Cardiac muscle cell (in vitro differentiated cells and primary cell): ENCODE measurements at places on chromosomes 7 and 10. TPM values are rescaled to one million over a fixed set of nuclear protein-coding genes. Genes with fewer than 3 reads are reported as not detected.

- no peaks in the 10 kb centered on the region for H3K36me3 ChIP-seq
- H3K27ac ChIP-seq, result no peak overlapping the region
- H3K4me3 ChIP-seq, result no peak overlapping the region
- no peaks in the 10 kb centered on the region for H3K27me3 ChIP-seq
- DNase-seq, result no peak
Observed at GRCh38 chr10:90604636-90605035, 253.2 kb downstream of the HTR7 start.

DNA sequence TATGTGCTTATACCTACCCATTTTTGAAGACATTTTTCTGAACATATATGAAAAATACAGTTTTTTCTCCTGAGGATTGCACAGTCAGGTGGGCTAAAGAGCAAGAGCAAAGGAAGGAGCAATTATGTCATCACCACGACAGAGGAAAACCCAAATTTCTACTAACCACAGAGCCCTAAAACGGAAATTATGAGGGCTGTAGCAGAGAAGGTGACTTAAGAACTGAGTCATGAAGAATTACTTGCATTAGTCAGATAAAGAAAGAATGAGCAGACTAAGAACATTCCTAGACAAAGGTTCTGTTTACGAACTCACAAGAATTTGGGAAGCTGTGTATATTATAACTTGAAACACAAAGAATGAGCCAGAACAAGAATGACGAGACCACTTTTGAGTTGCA, 974.4 kb downstream of the NXPH1 start:
- H3K4me1 ChIP-seq, result no peaks in the 10 kb centered on the region
- no peak overlapping the region for H3K4me3 ChIP-seq
- H3K36me3 ChIP-seq, result no peaks in the 10 kb centered on the region
- no peak for DNase-seq

DNA sequence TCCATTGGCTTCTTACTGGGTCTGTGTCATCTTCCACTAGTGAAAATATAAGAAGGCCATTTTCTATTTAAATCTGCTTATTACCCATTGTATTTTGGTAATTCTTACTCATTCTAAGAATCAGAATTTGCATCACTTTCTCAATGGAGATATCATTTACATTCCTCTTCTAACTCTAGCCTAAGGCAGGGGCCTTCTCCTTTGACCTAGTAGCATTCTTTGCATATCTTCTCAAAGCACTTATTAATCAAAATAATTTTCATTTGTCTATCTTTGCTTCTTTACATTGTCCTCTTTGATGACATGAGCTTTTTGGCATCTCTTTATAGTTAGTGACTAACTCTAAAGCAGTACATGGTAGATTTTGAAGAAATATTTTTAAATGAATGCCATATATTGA, 400.9 kb upstream of the SEMA3D start:
- no peaks in the 10 kb centered on the region for H3K36me3 ChIP-seq
- peaks cover 12% of the 10 kb centered on the region for H3K4me1 ChIP-seq
- no peaks in the 10 kb centered on the region for H3K27me3 ChIP-seq
- DNase-seq, result no peak
- no peak overlapping the region for H3K27ac ChIP-seq

DNA sequence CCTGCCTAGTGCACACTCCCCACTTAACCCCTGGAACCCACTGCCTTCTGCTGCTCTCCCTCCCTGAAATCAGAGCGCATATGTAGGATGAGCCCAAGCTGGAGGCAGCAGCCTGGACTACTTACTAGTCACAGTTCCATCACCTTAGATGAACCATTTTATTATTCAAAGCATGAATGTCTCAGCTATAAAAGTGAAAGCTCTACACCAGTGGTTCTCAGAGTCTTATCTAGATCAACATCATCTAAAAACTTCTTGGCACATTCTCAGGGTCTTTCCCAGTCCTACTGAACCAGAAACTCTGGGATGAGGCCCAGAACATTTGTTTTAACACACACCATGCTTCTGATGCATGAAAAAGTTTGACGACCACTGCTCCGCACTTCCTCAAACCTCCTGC, 100.3 kb upstream of the ANK3 start:
- H3K27me3 ChIP-seq, result no peaks in the 10 kb centered on the region
- no peak for DNase-seq
- no peaks in the 10 kb centered on the region for H3K36me3 ChIP-seq
- H3K4me3 ChIP-seq, result no peak overlapping the region
- H3K4me1 ChIP-seq, result no peaks in the 10 kb centered on the region

DNA sequence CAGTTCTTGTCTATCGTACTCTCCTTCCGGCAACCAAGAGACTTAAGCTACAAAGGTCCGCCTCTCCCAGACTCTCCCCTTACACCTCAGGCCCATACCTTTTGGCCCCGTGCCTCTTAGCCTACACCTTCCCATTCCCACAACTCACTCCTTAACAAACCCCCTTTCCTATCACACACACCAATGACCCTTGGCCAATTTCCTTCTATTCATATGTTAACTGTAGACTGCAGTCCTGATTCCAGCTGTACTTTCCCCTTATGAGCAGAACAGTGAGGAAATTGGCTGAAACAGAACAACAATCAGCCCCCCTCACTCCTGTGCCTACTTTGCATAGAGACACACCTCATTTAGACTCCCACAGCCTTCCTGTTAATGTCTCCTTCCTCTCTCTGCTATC, 1.4 kb upstream of the TMEM139 start:
- H3K4me1 ChIP-seq, result no peaks in the 10 kb centered on the region
- no peak overlapping the region for H3K4me3 ChIP-seq
- H3K36me3 ChIP-seq, result no peaks in the 10 kb centered on the region

- H3K27me3 ChIP-seq, result no peaks in the 10 kb centered on the region
- H3K27ac ChIP-seq, result no peak overlapping the region
- no peak overlapping the region for H3K4me3 ChIP-seq
- H3K4me1 ChIP-seq, result no peaks in the 10 kb centered on the region
- no peak for DNase-seq
- no peaks in the 10 kb centered on the region for H3K36me3 ChIP-seq
Observed at GRCh38 chr7:39507866-39508551, 58.2 kb upstream of the YAE1 start.

GRCh38 chr10:124688889-124689670, 55.1 kb downstream of the FAM53B start:
- no peaks in the 10 kb centered on the region for H3K36me3 ChIP-seq
- H3K27me3 ChIP-seq, result no peaks in the 10 kb centered on the region
- peak overlapping the region; percentile 63 for H3K27ac ChIP-seq
- peaks cover 46% of the 10 kb centered on the region for H3K4me1 ChIP-seq
- no peak overlapping the region for H3K4me3 ChIP-seq
- DNase-seq, result peak; percentile 42

DNA sequence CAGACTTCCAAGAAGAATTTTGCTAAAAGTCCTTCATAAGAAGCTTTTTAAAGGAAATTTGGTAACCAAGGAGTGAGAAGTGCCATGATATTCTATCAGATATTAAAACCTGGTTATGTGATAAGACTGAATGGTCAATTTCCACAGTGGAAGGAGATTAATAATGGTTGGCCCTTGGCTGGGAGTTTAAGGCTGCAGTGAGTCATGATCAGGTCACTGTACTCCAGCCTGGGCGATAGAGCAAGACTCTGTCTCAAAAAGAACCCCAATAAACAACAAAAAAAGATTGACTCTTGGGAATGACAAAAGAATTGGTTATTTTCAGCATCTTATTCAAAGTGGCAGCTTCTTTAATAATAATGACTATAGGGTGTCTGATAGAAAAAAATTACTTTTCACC, 37.2 kb downstream of the EXOC4 start:
- H3K27ac ChIP-seq, result no peak overlapping the region
- peaks cover 11% of the 10 kb centered on the region for H3K36me3 ChIP-seq
- no peak overlapping the region for H3K4me3 ChIP-seq
- no peaks in the 10 kb centered on the region for H3K4me1 ChIP-seq

GRCh38 chr10:100509241-100509840, 10.3 kb downstream of the SEC31B start:
- peaks cover 12% of the 10 kb centered on the region for H3K4me1 ChIP-seq
- H3K27me3 ChIP-seq, result no peaks in the 10 kb centered on the region
- no peak overlapping the region for H3K27ac ChIP-seq
- no peak overlapping the region for H3K4me3 ChIP-seq

DNA sequence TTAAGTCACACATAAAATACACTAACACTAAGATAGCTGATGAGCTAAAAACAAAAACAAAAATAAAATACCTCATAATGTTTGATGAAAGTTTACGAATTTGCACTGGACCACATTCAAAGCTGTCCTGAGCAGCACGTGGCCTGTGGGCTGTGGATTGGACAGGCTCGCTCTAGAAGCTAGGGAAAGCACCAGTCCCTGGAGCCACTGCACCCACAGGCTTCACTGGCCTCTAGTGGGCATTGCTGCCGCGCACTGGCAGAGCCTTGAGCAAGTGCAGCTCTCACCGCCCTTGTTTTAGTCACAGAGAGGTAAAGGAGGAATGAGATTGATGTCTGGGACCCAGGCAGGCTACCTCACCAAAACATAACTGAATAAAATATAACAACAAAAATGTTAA, 67.6 kb downstream of the PAX2 start:
- H3K4me1 ChIP-seq, result no peaks in the 10 kb centered on the region
- DNase-seq, result no peak
- no peak overlapping the region for H3K27ac ChIP-seq
- H3K36me3 ChIP-seq, result no peaks in the 10 kb centered on the region
- H3K4me3 ChIP-seq, result no peak overlapping the region

DNA sequence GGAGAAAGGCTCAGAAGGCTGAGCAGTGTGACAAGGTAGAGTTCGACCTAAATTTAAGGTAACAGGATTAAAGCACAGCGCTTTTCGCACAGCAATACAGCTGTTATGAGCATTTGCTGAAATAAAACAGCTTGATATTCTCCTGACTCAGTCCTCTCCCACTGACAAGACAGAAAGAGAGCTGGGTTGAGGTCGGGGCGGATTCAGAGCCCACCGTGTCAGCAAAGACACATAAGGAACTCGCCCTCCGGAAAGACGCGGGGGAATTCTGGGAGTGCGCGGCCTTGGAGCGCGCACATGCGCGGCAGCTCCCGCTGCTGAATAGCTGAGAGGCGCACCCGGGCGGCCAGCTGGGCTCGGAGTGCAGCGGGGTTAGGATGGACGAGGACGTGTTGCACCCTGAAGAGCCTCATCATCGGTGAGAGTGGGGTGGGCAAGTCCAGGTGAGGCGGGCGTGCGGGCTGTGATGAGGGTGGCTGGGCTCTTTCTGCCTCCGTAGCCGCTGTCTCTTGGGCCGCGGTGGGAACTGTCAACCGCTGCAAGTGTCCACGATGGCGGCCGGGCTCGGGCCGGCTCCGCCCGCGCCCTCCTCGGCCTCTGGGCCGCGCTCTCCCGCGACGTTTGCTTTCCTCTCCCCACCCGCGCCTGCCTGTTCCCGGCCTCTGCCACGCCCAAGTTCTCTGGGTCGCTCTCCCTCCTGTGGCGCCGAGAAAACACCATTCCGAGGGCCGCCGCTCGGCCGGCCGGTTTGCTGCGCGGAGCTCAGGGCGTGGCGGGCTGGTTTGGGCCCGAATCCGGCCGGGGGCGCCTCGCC, 120.6 kb downstream of the LYZL1 start:
- no peaks in the 10 kb centered on the region for H3K27me3 ChIP-seq
- peak overlapping the region; percentile 60 for H3K27ac ChIP-seq
- H3K4me3 ChIP-seq, result peak overlapping the region; percentile 38
- H3K4me1 ChIP-seq, result no peaks in the 10 kb centered on the region

RBP4 gene
- total RNA-seq, result not detected in 2 replicates

UPK3BL1 gene
- total RNA-seq, result 59.0 and 72.5 TPM in 2 replicates

KCNH2 gene
- 91.5 and 110 TPM in 2 replicates for total RNA-seq

CCL26 gene
- not detected in 2 replicates for total RNA-seq

CNPY1 gene
- total RNA-seq, result 0.15 TPM in 1 of 2 replicates, not detected in the other
